T-helper 22 cell (primary cell): ENCODE measurements at places on chromosomes 2 and 18.

DNA sequence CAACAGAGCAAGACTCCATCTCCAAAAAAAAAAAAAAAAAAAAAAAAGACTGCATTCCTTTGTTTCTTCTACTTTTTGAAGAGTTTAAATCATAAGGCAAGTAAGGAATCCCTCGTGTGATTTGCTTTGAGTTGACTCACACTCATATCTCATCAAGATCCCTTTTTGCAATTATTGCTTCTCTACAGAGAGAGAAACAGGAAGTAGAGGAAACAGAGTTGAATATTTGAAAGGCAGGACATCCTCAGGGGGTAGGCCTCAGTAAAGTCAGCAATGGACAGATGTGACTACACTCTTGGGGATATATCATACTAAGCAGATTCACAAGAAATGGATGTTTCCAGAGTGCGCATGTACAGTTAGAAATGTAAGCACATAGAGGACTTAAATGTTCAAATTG lies 11.2 kb upstream of the EFR3B start:
- DNase-seq: no peak

DNA sequence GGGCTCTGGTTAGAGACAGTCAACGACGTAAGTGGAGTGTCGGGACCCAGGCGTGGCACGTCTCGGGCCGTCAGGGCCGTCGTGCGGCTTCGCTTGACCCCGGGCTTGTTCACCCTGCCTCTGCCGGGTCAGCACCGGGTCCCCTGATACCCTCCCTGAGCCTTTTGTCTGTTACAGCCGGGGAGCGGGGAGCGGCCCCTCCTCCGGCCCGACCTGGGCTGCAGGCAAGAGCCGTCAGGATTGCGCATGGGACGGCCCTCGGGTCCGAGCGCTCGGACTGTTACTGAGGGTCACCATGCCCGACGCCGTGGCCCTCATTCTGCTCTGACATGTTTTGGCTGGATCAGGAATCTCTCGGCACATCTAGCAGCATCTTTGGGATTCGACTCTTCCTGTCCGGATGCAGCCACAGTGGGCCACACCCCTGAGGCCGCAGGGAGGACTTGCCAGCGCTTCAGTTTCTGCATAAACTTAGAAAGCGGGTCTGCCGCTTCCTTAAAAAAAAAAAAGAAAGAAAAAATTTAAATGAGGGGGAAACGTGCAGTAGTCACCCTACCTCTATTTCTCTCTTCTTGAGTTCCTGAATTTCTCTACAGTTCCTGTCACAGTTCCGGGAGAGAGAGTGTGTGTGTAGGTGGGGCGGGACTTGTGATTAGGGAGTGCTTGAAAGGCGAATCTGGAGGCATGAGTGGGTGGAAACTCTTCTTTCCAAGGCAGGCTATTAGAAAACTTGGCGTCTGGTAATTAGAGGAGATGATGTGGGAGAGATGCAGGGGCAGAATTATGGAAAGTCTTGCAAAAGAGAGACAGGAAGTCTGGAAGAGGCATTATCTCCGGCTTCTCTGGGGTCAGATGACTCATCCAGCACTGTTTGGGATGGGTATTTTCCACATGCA lies 909 bp downstream of the TMEM87B start:
- DNase-seq: peak; percentile 29

DNA sequence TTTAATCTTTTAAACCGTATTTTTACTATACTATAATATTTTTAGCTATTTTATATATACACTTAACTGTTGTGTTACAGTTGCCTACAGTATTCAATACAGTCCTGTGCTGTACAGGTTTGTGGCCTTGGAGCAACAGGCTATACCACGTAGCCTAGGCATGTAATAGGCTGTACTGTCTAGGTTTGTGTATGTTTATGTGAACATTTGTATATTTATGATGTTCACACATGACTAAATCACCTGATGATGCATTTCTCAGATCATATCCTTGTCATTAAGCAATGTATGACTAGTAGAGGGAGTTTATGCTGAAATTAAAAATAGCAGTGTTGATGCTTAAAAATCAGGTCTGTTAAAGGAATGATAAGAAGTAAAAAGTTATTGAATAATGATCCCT lies 92.3 kb upstream of the RANBP2 start:
- DNase-seq: no peak

GRCh38 chr2:62854600-62855514 lies 149.3 kb downstream of the EHBP1 start:
- no peak for DNase-seq

DNA sequence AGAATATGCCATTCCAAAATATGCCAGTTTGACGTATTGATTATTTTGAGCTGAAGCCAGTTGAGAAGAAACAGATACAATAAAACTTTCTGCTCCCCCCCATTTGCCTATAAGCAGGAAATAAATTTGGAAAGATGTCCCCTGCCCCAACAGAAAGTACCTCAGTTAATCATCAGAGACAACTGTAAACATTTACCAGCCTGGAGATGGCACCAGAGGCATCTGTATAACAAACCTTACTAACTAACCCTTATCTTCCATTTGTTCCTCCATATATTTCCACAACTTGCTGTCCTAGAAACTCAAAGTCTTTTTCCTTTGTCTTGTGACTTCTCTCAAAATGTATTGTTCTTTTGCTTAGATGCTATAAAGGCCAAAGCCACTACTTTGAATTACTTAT lies 93.8 kb downstream of the AKAIN1 start:
- no peak for DNase-seq

- DNase-seq: no peak
These were observed 71.4 kb upstream of the MBOAT2 start for GRCh38 chr2:9074930-9075329.

- DNase-seq: no peak
These were observed 237 bp downstream of the SLC39A6 start for GRCh38 chr18:36128907-36129299.

DNA sequence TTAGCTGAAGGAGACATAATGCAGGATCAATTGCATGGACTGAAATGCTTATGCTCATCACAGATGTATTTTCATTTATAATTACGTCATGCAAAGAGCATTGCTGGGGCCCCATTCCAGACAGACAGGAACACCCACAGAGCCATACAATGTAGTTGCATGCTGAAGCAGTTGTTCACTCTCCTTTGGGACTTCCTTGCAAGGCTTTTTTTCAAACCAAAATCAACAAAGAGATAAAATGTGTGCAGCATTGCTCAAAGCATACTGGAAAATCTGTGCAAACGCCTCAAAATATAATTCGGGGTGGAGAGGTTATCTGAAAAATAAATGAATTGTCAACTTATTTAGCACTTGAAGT lies 463.2 kb downstream of the CDH2 start:
- no peak for DNase-seq

GRCh38 chr2:100383306-100383705 lies 34.2 kb downstream of the CHST10 start:
- DNase-seq: no peak

GRCh38 chr2:132448331-132448730 lies 31.7 kb downstream of the GPR39 start:
- DNase-seq: no peak

DNA sequence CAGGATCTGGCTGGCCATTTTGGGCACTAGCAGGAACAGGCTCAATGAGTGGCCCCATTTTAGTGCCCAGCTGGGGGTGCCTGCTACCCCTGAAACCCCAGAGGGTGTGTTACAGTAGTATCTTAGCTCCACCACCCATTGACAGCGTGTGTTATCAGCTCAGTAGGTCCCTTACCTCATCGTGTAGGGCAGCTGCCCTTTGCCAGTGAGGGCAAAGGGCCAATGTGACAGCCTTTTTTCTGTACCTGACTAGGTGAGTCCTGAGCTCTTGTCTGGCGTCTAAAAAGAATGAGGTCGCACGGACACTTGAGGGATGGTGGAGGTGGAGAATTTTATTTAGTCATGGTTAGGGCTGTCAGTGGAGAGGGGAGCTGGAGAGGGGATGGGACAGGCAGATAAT lies 462.2 kb downstream of the PIK3C3 start:
- DNase-seq: no peak

- no peak for DNase-seq
These were observed 2.6 kb upstream of the IMP4 start for GRCh38 chr2:130339885-130340745.

DNA sequence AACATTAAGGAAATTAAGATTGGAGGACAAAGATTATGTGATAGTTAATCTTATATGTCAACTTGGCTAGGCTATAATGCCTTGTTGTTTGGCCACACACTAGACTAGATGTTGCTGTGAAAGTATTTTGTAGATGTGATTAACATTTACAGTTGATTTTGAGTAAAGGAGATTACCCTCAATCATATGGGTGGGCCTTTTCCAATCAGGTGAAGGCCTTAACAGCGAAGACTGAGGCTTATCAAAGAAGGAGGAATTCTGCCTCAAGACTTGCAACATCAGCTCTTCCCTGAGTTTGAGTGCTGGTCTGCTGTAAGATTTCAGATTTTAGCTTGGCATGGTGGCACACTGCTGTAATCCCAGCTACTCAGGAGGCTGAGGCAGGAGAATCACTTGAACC lies 250.3 kb downstream of the CDH20 start:
- DNase-seq: no peak

- DNase-seq: no peak
These were observed 134.5 kb downstream of the FBXO15 start for GRCh38 chr18:74012954-74013630.

GRCh38 chr2:165428926-165429325 lies 40.6 kb upstream of the CSRNP3 start:
- DNase-seq: no peak
